ENCODE measurements at places on chromosomes 7 and 10. TPM values are rescaled to one million over a fixed set of nuclear protein-coding genes. Genes with fewer than 3 reads are reported as not detected.

GDF2 gene
- total RNA-seq, result not detected

ZNF511 gene
- 17.1 TPM for total RNA-seq

TMEM236 gene
- total RNA-seq, result 0.07 TPM

TUBB8 gene
- not detected for total RNA-seq
